ENCODE measurements at places on chromosomes 6 and 20.

- DNase-seq, result no peak
Observed at GRCh38 chr20:20195021-20195705, 142.8 kb downstream of the CFAP61 start.

- no peak for DNase-seq
Observed at GRCh38 chr6:150451807-150452427, 83.1 kb downstream of the IYD start.

DNA sequence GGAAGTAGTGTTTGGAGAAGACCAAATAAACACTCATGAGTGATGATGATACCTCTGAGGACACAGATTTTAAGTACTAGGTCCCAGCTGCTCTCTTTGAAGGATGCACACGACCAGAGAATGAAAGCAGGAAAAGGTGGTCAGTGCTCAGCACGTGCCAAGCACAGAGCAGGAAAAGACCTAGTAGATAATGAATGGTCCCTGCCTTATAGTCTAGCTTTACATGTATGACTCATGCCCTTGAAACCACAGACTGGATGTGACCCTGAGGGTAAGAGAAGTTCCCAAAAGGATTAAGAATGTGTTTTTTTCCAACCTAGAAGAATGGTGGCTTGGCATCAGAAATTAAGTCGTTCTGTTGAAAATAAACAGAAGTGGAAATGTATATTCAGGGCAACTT, 2.8 kb upstream of the MC3R start:
- no peak for DNase-seq

DNA sequence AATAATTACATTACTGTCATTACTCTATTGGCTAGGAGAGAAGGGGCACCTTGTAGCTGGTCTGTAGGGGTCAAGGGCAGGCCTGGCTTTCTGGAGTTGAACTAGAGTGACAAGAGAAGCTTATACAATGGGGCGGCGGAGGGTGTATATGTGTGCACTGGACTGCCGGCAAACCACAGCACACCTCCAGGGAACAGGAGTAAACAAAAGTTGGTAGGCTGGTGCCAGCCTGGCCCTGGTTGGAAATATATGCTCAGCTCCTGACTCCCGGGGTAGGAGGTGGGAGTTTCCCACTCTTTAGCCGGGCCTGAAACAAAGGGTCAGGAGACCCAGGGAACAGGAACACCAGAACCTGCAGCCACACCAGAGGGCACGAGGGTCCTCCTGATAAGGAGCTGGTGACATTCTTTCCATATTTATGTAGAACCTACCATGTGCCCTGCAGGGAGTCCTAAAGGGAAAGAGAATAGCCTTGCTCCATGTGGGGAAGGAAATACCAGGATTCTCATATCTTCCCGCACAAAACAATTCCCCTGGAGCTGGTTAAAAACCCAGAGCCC, 5.1 kb downstream of the C6orf132 start:
- DNase-seq, result no peak

DNA sequence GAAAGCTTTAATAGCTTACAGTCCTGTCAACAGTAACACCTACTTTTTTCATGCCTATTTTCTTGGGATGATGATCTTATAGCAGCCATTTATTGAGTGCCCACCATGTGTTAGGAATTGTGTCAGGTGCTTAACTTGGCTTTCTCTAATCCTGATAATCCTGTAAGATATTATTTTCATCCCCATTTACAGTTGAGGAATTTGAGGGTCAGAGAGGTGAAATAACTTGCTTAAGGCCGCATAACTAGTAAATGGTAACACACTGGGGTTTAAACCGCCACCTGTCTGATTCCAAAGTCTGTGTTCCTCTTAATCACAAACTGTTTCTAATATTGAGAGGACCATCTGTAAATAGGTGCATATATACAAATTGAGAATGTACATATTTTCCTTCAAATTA, 55.5 kb downstream of the NCOA3 start:
- DNase-seq, result no peak

DNA sequence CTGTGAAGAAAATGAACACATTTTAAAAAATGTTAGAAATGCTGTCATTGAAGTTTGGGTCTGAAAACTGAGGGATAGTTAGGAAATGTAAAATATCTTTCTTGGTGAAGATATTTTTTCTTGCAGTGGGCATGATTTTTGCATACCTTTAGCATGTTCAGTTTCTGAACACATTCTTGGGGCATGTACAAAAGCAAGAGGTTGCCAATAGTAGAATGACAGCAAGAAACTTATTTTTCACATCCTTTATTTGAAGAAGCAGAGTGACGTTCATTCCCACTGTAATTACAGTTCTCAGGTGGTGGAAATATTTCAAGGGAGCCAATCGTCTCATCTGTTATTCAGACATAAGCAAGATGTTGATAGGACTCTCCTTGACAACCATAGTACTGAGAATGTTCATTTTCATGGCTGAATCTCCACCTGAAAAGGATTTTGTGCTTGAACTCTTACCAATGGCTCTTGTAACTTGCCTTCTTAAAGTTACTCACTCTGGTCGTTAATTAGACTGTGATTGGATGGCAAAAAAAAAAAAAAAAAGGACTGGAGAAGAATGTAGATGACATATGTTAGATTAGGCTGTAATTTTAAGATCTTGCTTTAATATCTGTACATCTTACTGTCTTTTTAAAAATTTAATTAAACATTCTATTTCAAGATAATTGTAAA, 74.4 kb downstream of the DOK5 start:
- no peak for DNase-seq

DNA sequence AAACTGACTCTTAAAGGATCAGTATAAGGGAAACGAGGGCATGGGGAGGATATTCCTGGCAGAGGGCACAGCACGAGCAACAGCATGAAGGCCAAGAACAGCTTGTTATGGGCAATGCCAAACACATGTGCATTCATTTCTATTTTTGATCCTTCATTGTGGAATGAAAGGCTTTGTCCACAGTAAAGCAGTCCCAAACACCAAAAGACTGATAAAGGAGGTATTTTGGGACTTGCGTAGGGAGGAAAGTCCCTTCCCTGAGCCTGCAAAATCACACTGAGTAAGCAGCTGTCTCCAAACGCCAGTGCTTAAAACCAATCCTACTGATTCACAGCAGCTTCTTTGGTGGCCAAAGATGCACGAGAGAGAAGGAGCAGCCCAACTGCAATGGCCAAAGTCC, 138.2 kb downstream of the UNC5CL start:
- no peak for DNase-seq

DNA sequence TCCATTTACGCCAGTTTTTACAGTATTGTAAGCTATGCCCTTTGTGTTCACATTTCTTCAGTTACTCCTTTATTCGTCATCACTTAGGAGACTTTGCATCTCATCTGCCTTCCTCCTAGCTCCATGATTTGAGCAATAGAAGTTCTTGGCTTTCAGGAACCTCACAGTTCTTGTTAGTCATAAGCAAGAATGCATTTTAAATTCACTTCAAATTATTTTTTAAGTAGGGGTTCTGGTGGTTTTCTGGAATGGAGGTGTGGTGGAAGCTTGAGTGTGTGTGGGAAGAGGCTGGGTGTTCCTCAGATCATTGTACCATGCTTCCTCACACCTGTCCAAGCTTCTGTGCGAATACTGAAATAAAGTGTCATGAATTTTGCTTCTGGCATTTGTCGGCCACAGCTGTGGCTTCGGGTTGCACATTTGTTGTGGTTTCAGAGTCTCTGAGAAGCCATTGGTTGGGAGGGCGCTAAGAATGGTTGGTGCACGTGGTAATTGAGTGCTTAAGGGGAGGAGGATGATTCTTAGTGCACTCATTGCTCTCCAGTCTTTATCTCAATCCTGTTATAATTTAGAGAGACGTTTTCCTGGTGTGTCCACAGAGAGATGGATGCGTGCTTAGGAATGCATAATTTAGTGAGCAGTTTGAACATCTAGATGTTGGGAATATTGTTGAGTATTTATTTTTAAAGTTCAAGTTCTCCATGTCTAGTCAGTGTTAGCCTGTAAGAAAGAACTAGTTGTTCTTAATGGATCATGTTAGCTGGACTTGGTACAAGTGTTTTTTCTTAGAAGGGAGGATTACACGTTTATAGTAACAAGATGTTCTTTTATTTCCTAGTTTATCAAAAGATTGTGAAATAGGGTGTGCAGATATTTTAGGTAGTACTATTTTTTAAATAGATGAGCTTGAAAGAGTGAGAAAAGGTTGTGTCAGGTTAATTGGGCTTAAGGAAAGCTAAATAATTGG, 31.9 kb downstream of the FOXO3 start:
- peak; percentile 53 for DNase-seq

GRCh38 chr6:5673019-5673790, 333.5 kb downstream of the NRN1 start:
- no peak for DNase-seq

DNA sequence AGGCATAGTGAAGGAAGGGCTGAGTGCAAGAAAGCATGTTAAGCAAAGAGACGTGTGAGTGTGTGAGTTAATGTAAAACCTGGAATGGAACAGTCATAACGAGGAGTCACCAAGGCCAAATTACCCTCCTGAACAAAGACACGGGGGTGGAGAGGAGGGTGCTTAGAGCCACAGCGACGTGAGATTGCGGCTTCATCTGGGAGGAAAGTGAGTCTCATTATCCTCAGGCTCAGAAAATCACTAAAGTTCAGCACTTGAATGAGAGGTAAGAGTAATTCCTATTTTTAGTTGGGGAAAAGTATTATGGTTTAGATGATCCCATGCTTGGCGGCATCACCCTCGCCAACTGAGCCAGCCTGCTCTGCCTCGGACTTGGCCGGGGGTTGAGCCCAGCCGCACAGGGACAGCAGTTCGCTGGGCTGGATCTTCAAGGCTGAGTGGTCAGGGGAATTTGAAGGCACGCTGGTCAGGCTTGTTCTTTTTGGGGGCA, 136.6 kb downstream of the DTNBP1 start:
- no peak for DNase-seq

GRCh38 chr6:128339635-128340450, 180.6 kb downstream of the PTPRK start:
- DNase-seq, result no peak

DNA sequence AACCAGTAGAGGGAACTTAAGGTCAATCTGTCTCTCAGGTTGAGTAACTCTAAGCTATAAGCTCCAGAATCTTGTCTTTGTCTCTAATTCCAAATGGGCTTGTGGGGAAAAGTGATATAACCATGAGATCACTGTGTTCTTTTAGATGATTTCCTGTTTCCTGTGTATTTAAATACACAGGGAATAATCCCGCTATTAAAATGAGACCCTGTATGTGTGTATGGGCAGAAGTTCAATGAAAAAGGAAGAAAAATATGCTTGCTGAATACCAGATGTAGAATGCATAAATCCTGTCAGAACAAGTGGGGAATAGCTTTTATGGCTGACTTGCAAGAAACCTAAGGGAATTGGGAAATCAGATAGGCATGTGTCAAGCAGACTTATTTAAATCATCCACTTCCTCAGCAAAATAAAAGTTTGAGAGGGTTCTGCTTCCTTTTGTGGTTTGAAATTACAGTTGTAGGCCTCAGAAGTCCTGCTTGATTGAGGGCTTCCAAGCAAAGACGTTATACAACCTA, 164.7 kb upstream of the PDE7B start:
- DNase-seq, result no peak

GRCh38 chr6:170125456-170126300, 165.2 kb downstream of the DLL1 start:
- DNase-seq, result no peak

- DNase-seq, result peak; percentile 35
Observed at GRCh38 chr20:33444797-33445560, 1.4 kb upstream of the SNTA1 start.

GRCh38 chr20:37295001-37295400, 5.5 kb downstream of the MANBAL start:
- no peak for DNase-seq

GRCh38 chr6:156719395-156719719, 57.8 kb upstream of the ARID1B start:
- no peak for DNase-seq

- DNase-seq, result no peak
Observed at GRCh38 chr6:16737925-16738324, 23.3 kb downstream of the ATXN1 start.

GRCh38 chr6:43311666-43312065, 3.0 kb upstream of the CRIP3 start:
- no peak for DNase-seq

DNA sequence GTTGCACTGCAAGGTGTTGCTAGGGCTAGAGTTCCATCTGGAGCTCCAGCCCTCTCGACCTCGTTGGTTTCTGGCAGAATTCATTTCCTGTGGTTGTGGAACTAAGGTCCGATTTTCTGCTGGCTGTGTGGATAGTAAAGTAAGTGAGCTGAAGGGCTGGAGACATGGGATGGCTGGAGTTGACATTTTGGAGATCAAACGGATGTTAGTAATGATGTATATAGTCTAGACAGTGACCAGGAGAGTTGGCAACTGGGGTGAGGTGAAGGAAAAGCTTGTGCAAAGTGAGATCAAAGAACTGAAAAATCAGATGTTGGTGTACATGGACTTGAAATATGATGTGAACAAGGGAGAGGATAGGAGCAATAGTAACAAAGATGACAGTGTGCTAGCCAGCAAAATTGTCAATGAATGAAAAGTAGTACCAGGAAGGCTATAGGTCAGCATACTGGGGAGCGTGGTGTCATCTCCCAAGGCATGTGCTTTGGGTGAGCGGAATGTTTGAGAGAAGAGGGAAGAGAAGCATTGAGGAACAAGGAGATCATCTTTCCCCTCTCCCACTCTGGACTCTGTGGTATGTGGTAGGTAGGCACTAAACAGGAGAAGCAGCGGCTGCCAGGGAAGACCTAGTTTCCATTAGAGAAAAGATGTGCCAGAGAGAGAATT, 7.8 kb downstream of the QRSL1 start:
- no peak for DNase-seq

- no peak for DNase-seq
Observed at GRCh38 chr6:169158691-169159090, 95.0 kb downstream of the THBS2 start.

Measured in CD4-positive, alpha-beta T cell treated with Interleukin-2 at 100 ng/mL for 4 hours (primary cell).